ENCODE measurements at places on chromosomes 5 and 9. TPM values are rescaled to one million over a fixed set of nuclear protein-coding genes. Genes with fewer than 3 reads are reported as not detected.

- DNase-seq = no peak
Observed at GRCh38 chr9:116282597-116282996, 129.0 kb downstream of the PAPPA start.

GRCh38 chr5:176888016-176888864, 10.9 kb downstream of the HK3 start:
- no peak for DNase-seq

Gene OMD
- polyA plus RNA-seq = not detected

Gene EFNA5
- polyA plus RNA-seq = not detected

DNA sequence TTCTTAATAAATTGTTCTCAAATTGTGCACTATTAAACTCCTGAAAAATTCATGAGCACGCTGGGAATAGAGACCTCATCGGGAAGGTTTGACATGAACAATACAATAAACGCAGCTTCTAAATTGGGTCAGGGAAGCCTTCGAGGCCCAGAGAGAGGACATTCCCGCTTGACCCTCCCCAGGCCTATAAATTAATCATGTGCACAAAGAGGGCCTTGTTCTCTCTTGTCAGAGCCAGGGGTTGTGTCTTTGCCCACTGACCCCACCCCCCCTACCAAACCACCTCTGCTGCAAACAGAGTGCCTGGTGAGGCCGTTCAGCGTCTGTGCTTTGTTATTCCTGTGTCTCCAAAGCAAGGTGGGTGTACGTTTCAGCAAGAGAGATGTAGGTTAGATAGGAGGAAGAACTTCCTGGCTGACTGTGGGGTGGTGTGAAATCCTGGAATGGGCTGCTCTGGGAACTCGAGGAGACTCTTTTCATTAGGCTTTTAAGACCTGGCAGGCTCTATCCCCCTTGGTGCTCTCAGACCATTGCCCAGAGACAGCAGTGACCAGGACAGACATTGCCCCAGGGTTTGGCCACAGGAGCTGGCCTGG, 18.2 kb upstream of the DAB2IP start:
- no peak for DNase-seq

- DNase-seq = peak; percentile 44
Observed at GRCh38 chr9:125649315-125649714, 57.7 kb downstream of the MAPKAP1 start.

GRCh38 chr5:96854067-96854466, 22.2 kb upstream of the ERAP2 start:
- DNase-seq = no peak

DNA sequence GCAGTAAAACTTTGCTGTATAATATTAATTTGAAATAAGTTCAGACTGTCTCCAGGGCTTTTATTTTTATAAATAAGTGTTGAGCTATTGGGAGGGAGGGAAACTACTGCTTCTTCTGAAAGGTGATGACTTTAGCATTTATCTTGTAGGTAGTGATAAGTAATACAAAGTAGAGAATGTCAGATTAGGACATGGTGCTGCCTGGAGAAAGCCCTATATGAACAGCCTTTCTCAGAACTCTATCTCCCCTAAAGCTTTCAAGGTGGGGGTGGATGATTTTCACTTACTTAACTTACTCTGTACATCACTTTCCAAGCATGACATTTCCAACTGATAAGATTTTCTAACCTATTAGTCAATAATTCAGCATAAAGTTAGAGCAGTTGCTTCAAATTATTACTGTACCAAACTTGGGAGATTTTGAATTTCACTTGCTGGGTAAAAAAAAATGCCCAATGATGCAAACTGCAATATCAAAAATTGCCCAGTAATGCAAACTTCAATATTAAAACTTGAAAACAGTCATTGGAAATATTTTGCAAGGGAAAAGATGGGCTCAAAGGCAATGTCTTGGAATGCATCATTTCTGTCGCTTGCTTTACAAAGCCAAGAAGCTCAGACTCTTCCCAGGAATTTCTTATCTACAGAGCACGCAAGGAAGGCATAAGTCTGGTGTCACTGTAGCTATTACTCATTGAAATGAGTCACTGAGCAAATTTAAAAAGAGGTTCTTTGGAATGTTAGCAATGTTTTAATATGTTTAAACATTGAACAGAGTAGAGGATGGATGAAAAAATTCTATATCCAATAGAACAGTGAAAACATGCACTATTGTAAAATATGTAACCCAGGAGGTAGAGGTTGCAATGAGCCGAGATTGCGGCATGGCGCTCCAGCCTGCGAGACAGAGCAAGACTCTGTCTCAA, 569.5 kb downstream of the PSAT1 start:
- no peak for DNase-seq

- no peak for DNase-seq
Observed at GRCh38 chr9:95065224-95065623, 252.3 kb downstream of the FANCC start.

DNA sequence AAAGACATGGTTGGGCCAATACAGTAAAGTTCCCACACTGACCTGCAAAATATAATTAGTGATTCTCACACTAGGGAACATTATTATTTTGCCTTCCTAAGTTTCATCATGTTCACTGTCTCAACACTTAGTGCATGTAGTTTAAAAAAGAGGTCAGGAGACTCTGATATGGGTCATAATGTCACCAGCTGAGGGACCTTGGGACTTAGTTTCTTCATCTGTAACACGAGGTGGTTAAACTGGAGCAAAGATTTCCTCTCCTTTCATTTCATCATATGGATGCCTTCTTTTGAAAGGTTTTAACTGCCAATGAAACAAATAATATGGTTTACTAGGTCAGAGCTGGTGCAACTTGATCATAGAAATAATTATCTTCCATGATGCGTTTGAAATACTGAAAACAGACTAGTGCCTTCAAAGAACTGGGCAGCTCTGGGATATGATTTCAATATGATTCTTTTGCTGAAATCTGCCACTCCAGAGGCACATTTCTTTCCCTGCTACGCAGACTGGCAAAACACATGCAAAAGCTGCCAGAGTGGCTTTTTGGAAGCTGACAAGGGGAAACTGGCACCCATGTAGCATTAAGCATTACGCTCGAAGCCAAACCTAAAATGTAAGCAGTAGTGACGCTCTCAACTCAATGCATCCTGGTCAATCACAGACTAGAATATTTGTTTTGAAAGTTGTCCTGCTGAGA, 20.8 kb downstream of the RETREG1 start:
- no peak for DNase-seq

DNA sequence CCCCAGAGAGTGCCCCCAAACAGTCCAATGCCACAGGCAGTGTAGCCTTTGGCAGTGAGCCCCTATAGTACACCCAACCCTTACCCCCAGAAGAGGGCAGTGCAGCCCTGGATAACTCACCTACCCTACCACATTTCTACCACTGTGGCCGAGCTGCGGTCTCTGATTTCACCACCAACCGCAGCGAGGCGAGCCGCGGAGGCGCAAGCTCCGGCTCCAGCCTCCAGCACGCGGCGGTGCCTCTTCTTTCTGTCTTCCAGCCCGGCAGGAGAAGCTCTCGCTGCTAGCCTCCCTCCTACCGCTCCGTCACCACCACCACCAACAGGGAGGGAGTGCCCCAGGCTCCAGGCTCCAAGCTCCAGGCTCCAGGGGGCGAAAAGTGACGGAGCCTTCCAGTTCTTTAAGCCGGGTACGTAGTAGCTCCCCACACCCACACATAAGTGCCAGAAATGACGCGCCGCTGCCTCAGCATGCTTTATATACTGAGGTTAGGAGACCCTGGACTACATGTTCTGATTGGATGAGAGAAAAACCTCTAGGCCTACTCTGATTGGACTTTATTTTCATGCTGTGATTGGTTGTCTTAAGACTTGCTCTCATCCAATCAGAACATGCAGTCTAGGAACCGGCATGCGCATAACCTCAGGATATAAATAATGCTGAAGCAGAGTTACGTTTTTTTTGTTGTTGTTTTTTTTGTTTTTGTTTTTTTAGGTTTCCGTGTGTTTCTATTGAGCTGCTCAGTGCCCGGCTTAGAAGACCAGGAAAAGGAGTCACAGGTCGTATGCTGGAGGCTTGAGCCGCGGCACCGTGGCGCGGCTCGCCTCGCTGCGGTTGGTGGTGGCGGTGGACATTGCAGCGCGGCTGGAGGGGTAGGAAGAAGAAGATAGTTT, at the start of gene PCAT7:
TSS of gene PCAT7 (plus strand) at position 645 of the 893 bp plus-strand sequence.
- peak; percentile 19 for DNase-seq

DNA sequence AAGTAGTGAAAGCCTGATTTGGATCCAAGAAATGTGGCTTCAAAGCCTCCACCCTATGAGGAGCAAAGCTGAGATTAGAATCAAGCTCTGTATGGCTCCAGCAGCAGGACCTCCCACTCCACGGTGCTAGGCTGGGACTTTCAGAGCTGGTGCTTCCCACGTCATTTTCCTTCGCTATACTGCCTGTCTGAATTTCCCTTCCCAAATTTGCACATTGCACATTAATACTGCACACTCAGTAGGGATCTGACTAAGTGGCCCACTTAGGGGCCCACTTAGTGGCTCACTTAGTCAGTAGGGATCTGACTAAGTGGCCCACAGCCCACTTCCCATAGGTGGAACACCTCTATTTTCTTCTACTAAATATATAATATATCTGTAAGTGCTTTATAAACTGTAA, 14.1 kb upstream of the SPDL1 start:
- no peak for DNase-seq

Gene ADAMTS2
- not detected for polyA plus RNA-seq

DNA sequence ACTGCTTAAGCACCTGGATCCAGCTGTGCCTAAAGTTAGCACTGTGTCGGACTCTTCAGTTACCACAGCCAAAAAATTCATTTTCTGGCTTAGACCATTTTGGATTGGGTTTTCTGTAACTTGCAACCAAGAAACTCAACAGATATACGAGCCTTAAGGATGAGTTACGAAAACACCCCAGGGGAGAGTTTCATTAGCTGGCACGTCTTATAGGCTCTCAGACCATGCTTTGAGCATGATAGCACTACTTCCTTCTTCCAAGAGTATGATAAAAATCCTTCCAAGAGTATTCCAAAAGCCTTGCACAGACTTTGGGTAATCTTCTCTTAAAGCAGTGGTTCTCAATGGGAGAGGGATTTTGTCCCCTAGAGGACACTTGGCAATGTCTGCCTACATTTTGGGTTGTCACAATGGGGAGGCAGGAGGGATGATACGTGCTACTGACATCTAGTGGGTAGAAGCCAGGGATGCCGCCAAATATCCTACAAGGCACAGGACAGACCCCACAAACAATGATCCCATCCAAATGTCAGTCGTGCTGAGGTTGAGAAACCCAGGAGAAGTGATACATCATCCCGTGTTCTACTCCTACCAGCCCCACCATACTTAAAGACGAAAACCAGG, 64.8 kb downstream of the SMIM23 start:
- DNase-seq = no peak

- DNase-seq = no peak
Observed at GRCh38 chr5:157362982-157363381, 97.0 kb upstream of the NIPAL4 start.

DNA sequence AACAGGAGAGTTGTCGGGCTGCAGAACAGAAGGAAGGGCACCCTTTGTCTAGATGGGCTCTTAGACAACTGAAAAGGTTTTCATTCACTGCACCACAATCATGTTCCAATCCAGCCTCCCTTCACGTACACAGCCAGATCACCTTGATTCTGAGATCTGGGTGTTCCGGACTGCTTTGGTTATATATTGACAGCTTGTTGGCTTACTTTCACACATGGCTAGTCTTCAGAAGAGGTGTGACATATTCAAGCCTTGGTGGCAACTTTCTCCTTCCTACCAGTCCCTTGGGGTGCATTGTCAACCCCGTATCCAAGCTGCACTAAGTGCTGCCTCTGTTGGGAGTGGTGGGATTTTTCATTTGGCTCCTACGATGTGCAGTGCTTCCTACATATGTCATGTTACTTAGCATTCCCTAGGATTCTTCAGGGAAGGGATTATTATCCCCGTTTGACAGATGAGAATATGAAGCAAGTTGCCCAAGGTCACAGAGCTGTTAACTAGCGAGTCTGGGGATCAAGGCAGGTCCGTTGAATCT, 100.6 kb downstream of the LIFR start:
- DNase-seq = no peak

- DNase-seq = no peak
Observed at GRCh38 chr5:158384535-158385481, 525.9 kb upstream of the CLINT1 start.

DNA sequence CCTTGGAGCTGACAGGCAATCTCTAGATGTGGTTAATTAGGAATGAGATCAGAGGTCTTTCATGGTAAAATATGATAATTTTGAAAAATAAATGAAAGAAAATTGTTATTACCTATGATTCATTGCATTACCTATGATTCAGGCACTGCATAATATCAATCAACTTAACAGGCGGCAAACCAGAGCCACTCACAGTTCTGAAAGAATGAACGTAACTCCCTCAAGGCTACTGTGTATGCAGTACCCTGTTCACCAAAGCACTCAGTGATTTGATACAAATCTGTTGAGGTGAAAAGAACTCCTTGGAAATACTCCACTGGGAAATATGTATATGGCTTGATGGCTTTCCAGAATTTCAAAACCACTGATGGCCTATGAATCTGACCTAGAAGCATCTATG, 398.9 kb downstream of the ACTL7B start:
- no peak for DNase-seq

Gene MXD3
- polyA plus RNA-seq = 14.8 TPM

Gene PCDHA11
- polyA plus RNA-seq = not detected

Gene CACFD1
- 19.6 TPM for polyA plus RNA-seq

DNA sequence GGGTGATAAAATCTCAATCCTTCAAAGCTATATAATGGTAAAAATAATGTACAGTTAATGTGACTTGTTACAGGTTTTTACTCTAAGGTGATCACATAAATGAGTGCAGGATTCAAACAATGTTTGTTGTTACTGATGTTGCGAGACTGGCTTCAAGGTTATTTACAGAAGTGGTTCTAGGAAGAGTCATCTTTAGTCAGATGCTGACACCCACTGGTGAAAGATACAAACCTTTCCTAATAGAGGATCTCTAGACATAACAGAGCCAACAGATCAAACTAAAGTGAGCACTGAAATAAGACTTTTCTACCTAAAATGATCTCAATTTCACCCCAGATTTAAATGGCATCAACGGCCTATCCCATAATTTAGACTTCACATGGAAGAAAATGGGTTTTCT, 20.2 kb downstream of the ARSB start:
- DNase-seq = peak; percentile 76

GRCh38 chr5:116387738-116388137, 186.9 kb downstream of the SEMA6A start:
- DNase-seq = no peak

DNA sequence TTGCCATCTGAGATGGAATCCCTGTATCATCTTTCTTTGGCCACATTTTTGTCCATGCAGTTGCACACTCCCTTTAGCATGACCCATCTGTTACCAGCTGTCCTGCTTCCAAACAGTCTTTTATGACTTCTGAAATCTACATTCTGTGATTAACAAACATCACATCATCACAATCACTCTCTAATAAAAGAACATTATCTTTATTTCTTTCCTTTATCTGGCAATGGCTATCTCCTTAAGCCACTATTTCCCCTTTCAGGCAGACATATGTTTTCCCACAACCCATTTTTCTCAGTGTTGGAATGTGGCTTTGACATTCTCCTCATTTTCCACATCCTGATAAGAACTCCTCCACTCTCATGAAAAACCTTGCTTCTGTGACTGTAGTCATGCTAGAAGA, 141.0 kb downstream of the ST8SIA4 start:
- DNase-seq = no peak

Measured in B cell (primary cell).